ENCODE measurements at places on chromosomes 11 and 22.

- DNase-seq = no peak
- H3K36me3 ChIP-seq = no peaks in the 10 kb centered on the region
- no peak overlapping the region for H3K4me3 ChIP-seq
- H3K27me3 ChIP-seq = peaks cover 2% of the 10 kb centered on the region
- H3K4me1 ChIP-seq = no peaks in the 10 kb centered on the region
Measured at GRCh38 chr11:36057379-36058042, 113.6 kb downstream of the LDLRAD3 start.

- H3K4me3 ChIP-seq = no peak overlapping the region
- no peaks in the 10 kb centered on the region for H3K27me3 ChIP-seq
- no peaks in the 10 kb centered on the region for H3K36me3 ChIP-seq
- DNase-seq = no peak
- no peaks in the 10 kb centered on the region for H3K4me1 ChIP-seq
Measured at GRCh38 chr11:28625532-28625931, 517.3 kb downstream of the METTL15 start.

GRCh38 chr22:24205438-24206195 lies 24.3 kb downstream of the SUSD2 start:
- no peak for DNase-seq
- peaks cover 8% of the 10 kb centered on the region for H3K36me3 ChIP-seq
- no peak overlapping the region for H3K27ac ChIP-seq
- peaks cover 38% of the 10 kb centered on the region for H3K4me1 ChIP-seq
- H3K4me3 ChIP-seq = peak overlapping the region; percentile 18

GRCh38 chr11:85769771-85770170 lies 41.2 kb downstream of the SYTL2 start:
- peaks cover 15% of the 10 kb centered on the region for H3K36me3 ChIP-seq
- H3K4me1 ChIP-seq = peaks cover 16% of the 10 kb centered on the region
- no peak overlapping the region for H3K27ac ChIP-seq
- DNase-seq = no peak

DNA sequence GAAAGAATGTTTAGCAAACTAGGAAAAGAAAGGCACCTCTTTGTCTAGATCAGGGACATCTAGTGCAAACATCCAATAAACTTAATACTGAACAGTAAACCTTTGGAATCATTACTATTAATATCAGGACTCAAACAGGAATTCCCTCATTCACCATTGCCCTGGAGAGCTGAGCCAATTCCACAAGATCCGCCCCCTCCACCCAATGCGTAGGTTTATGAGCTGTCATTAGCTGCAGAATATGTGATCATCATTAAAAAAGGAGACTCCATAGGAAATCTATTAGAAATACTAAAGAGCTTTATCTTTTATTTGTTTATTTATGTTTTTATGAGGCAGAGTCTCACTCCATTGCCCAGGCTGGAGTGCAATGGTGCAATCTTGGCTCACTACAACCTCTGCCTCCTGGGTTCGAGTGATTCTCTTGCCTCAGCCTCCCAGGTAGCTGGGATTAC lies 5.5 kb downstream of the IL17REL start:
- DNase-seq = no peak
- no peak overlapping the region for H3K27ac ChIP-seq
- H3K4me1 ChIP-seq = peaks cover 5% of the 10 kb centered on the region
- no peak overlapping the region for H3K4me3 ChIP-seq

GRCh38 chr11:86896441-86896841 lies 58.8 kb downstream of the FZD4 start:
- no peak overlapping the region for H3K27ac ChIP-seq
- H3K4me1 ChIP-seq = no peaks in the 10 kb centered on the region
- no peak overlapping the region for H3K4me3 ChIP-seq
- DNase-seq = no peak
- H3K27me3 ChIP-seq = peaks cover 16% of the 10 kb centered on the region
- H3K36me3 ChIP-seq = no peaks in the 10 kb centered on the region

GRCh38 chr11:47912843-47913437 lies 64.8 kb upstream of the NUP160 start:
- peaks cover 3% of the 10 kb centered on the region for H3K27me3 ChIP-seq
- H3K36me3 ChIP-seq = no peaks in the 10 kb centered on the region
- no peak for DNase-seq
- H3K4me1 ChIP-seq = peaks cover 13% of the 10 kb centered on the region
- no peak overlapping the region for H3K27ac ChIP-seq
- no peak overlapping the region for H3K4me3 ChIP-seq

GRCh38 chr22:49305214-49305965 lies 522.3 kb downstream of the BRD1 start:
- peaks cover 3% of the 10 kb centered on the region for H3K4me1 ChIP-seq
- H3K27me3 ChIP-seq = peaks cover 3% of the 10 kb centered on the region
- DNase-seq = peak; percentile 80
- no peaks in the 10 kb centered on the region for H3K36me3 ChIP-seq

DNA sequence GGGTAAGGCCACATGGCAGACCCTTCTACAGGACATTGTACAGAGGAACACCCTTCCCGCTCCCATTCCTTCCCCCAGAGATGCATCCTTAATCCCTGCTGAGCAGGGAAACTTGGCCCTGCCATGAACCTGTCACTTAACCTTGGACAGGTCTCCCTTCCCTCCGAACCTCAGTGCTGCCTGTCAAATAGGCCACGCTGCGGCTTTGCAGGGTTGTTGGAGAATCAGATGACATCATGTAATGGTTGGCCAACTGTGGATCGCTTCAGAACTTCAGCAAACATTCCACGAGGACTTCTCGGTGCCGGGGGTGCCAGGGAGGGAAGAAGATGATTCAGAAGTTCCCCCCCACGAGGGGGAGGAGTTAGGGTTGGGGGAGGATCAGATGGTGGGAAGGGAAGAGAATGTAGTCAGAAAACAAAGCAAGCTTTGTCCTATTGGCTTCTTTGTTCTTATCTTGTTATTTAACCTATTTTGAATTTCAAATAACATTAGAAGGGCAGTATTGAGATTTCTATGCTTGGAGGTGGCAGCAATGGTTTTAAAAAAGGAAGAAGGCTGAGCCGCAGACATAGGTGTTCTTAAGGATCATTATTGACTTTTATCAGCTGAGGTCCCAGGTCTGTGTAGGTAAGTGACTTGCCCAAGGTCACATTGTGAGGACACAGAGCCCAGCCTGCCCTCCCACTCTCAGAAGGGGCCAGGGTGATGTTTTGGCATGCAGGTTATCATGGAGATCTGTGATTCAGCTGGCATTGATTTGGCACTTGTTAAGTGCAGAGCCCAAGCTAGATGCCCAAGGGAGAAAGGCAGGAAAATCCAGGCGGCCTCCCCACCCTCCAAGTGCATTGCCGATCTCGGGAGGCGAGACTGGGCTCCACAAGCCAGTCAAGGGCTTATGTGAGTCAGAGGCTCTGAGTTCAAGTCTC lies 3.1 kb downstream of the CDC42EP1 start:
- H3K27ac ChIP-seq = no peak overlapping the region
- DNase-seq = no peak
- peaks cover 48% of the 10 kb centered on the region for H3K27me3 ChIP-seq
- no peaks in the 10 kb centered on the region for H3K36me3 ChIP-seq
- no peak overlapping the region for H3K4me3 ChIP-seq

DNA sequence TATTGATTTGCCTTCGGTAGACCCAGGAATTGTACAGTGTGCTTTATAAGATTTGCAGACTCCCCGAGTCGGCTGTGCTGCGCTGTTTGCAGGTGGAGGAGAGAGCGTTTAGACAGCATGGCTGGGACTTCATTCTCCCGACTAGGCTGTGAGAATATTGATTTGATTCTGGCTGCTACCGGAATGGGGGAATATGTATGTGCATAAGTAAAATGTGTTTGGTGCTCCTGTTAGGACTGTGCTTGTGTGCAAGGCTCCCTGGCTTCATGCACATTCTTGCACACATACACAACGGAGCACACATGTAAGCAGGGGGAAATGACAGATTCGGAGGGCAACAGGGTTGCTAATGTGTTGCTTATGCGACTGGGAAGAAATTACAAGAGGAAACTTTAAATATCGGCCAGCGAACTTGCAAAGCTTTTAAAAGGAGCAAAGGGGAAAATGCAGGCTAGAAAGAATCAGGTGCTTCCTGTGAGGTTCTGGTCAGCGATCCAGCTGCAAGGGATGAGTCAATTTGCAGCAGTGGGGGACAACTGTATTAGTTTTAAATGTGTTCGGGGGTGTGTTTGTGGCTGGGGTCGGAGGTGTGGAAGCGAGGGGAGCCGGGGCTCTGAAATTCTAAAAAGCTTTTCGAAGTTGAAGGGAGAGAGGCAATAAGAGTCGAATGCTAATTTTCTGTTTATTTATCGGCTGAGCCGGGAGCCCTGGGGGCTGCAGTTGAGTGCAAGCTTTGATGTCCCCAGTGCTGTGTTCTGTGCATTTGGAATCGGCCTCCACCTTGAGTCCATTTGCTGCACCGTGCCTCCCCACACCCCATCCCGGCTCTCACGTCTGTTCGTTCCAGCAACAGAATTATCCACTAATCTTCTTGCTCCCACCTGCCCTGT lies 731 bp downstream of the NTM start:
- no peaks in the 10 kb centered on the region for H3K36me3 ChIP-seq
- H3K27me3 ChIP-seq = no peaks in the 10 kb centered on the region
- H3K27ac ChIP-seq = no peak overlapping the region
- no peak for DNase-seq

DNA sequence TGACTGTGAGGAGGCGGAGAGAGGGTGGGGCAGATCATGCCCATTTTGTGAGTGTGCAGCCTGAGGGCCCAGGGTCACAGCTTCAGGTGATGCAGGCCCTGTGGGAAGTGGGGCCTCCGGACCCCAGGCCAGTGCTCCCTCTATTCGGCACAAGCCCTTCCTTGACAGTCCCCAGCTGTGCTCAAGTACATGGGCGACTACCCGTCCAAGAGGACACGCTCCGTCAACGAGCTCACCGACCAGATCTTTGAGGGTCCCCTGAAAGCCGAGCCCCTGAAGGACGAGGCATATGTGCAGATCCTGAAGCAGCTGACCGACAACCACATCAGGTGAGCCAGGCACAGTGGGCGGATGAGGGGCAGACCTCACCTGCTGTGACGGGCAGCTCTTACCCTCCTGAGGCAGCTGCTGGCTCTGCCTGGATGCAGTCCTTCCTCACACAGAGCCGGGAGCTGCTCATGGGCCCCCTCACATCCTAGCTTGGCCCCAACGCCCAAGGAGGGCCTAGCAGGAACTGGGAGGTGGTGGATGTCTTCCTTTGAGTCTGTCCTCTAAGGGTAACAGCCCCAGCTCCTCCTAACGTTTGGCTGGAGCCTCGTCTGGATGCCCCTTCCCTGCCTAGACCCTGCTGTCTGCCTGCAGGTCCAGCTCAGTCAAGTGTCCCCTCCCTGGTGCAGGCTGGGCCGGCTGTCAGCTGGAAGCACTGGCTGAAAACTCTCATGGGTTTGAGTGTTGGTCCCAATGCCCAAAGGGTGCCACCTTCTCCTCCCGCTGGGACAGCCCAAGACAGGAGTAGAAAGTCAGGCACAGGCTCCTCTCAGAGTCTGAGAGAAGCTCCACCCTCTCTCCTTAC lies 76.1 kb downstream of the MYO7A start:
- H3K36me3 ChIP-seq = no peaks in the 10 kb centered on the region
- no peak overlapping the region for H3K4me3 ChIP-seq
- DNase-seq = peak; percentile 23
- H3K27ac ChIP-seq = no peak overlapping the region

DNA sequence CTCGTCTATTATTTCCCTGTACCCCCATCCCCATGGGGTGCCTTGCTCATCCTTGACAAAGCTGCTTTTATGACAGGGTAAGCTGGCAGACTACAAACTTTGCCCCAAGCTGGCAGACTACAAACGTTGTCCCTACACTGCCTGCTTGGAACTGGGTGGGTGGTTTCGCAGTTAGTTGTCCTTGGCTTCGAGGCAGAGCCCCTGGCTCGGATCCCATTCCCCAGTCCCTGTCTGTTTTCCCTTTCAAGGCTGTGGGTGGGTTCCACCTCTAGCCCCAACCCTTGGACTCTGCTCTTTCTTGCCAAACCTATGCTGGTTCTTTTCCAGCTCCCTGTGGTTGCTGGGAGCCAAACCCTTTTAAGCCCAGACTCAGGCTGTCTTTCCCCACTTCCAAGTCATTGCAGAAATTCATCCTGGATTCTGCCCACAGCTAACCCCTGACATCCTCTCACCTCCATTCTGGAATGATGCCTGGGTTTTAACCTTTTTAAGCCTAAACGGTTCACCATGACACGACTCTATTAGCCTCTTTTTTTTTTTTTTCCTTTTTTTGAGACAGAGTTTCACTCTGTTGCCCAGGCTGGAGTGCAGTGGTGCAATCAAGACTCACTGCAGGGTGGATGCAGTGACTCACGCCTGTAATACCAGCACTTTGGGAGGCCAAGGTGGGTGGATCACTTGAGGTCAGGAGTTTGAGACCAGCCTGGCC lies 9.2 kb upstream of the RBM14 start:
- no peak overlapping the region for H3K4me3 ChIP-seq
- H3K4me1 ChIP-seq = peaks cover 9% of the 10 kb centered on the region
- no peak for DNase-seq
- H3K27me3 ChIP-seq = no peaks in the 10 kb centered on the region

DNA sequence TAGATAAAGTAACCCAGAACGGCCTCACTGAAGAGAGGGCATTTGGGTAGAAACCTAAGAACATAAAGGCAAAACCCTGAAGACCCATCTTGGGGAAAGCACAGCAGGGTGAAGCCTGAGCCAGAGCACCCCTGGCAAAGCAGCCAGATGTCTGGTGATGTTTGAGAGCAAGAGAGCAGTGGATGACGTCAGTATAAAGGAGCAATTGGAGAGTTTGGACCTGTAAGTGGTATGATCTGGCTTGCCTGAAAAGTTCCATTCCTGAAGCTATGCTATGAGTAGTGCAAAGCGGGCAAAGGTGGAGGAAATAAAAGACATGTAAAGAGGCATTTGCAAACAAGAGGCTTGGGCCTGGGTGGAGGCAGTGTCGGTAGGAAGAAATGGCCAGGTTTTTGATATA lies 167.8 kb downstream of the MSANTD4 start:
- no peaks in the 10 kb centered on the region for H3K27me3 ChIP-seq
- no peak overlapping the region for H3K27ac ChIP-seq
- H3K4me1 ChIP-seq = no peaks in the 10 kb centered on the region

GRCh38 chr11:118625976-118626375 lies 18.6 kb downstream of the PHLDB1 start:
- DNase-seq = no peak
- peaks cover 5% of the 10 kb centered on the region for H3K4me1 ChIP-seq
- no peak overlapping the region for H3K27ac ChIP-seq
- H3K4me3 ChIP-seq = no peak overlapping the region
- H3K27me3 ChIP-seq = peaks cover 9% of the 10 kb centered on the region

DNA sequence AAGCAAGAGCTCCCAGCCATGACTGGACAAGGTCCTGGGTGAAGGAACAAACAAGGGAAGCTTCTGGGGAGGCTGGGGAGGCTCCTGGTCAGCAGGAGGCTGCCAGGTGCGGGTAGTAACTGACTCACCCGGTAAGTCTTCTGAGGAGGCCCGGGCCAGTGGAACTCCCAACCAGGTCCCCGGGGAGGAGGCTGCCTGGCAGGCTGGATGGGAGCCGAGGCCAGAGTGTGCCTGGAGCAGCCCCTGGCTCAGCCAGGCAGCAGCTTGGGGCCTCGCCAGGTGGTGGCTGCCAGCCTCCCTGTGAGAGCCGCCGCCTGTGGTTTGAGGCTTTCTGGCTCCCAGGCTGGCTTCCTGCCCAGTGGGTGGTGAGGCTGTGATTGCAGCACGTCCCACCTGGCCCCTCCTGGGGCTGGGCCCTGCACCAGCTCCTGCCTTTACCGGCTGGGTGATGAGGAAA lies 46.2 kb downstream of the IGF2 start:
- no peaks in the 10 kb centered on the region for H3K36me3 ChIP-seq
- peak; percentile 45 for DNase-seq

- H3K4me3 ChIP-seq = no peak overlapping the region
- peaks cover 5% of the 10 kb centered on the region for H3K4me1 ChIP-seq
- DNase-seq = no peak
- peaks cover 5% of the 10 kb centered on the region for H3K36me3 ChIP-seq
- H3K27ac ChIP-seq = no peak overlapping the region
Measured at GRCh38 chr22:37025500-37026070, 6.0 kb downstream of the MPST start.

Measured in activated naive CD8-positive, alpha-beta T cell treated with anti-CD3 and anti-CD28 coated beads, Interleukin-2, amount 10 ng/mL, durations not matched to agents 7 days and 5 days (primary cell).